ENCODE measurements at places on chromosomes 4 and X.

GRCh38 chr4:39883646-39884045, 94.1 kb downstream of the PDS5A start:
- DNase-seq, result no peak

DNA sequence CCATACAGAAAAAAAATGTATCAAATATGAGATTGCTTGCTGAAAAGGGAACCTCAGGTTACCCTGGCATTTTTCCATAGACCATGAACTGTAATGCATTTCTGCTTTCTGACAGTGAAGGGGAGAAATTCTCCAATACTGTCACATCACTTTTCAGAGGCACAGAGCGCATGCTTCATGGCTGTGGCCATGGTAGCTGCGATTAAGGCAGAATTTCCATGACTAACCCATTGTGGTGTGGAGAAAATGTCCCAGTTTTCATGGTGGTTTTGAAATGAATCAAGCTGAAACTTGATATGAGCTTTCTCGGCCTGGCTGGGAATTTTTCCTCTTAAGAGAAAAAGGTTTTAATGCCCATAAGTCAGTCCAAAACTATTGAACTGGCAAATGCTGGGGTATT, 39.5 kb upstream of the MAP3K15 start:
- DNase-seq, result no peak

GRCh38 chr4:8022767-8023695, 83.4 kb upstream of the AFAP1 start:
- DNase-seq, result no peak

DNA sequence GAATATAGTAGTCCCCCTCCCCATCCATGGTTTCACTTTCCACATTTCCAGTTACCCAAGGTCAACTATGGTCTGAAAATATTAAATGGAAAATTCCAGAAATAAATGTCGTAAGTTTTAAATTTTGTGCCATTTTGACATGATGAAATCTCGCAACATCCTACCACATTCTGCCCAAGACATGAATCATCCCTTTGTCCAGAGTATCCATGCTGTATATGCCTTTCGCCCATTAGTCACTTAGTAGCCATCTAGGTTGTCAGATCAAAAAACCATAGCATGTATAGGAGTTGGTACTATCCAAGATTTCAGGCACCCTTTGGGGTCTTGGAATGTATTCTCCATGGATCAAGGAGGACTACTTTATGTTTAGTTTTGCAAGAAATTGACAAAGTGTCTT, 8.3 kb downstream of the PRRG1 start:
- no peak for DNase-seq

- DNase-seq, result no peak
Observed at GRCh38 chrX:134600714-134601113, 57.6 kb downstream of the PLAC1 start.

DNA sequence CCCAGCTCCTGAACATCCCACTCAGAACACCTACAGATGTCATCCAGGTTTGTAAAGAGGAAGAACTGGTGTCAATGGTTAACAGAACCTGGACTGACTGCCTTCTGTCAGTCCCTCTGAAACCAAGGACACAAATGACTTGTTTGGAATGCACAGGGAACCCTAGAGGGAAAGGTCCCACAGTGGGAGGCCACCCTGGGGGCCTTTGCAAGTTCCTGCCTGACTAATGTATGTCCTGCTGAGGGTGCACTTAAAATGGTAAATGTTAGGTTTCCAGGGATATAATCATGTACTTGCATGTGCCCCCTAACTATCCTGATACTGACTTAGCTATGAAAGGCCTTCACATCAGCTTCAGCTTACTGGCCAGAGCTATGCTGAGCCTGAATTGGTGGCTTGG, 15.0 kb upstream of the XAGE2 start:
- DNase-seq, result no peak

DNA sequence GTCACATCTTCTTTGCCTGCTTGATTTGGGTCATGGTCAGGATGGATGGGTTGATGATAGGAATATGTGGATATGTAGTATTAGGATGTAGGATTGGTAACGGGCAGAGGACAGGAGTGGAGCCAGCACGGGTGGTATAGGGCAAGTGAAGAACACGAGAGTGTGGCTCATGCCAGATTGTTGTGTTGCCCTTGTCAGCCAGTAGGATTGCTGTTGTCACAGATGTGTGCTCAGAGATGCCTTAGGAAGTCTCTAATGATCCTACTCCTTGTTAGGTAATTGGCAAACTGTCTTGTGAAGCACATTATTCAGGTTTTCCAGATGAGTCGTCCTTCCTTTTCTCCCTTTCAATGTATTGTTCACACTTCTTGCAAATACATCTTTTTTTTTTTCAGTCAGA, 5.5 kb downstream of the ATP10D start:
- no peak for DNase-seq

DNA sequence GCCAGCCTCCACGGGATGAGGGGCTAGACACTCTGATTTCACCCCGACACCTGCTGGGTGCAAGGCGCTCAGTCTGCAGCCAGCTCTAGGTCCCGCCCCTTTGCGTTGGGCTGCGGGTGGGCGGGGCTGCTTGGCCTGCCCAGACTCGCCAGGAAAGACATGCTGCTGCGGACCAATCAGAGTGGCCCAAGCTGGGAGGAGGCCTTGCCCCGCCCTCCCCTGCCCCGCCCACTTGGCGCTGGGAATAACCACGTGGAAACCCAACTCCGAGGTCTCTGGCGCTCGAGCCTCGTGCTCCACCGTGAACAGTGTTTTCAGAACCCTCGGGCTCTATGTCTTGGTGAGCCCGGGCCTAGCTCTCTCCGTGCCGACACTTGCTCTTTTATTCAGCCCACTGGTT, 5.3 kb upstream of the VMA21 start:
- no peak for DNase-seq

Data from hypothalamus (tissue), 51 donors.